Fibroblast of skin of abdomen (primary cell): ENCODE measurements at places on chromosomes 5 and 9.
A peak's percentile ranks its signal among the peaks of the same experiment; 100 is the strongest.

DNA sequence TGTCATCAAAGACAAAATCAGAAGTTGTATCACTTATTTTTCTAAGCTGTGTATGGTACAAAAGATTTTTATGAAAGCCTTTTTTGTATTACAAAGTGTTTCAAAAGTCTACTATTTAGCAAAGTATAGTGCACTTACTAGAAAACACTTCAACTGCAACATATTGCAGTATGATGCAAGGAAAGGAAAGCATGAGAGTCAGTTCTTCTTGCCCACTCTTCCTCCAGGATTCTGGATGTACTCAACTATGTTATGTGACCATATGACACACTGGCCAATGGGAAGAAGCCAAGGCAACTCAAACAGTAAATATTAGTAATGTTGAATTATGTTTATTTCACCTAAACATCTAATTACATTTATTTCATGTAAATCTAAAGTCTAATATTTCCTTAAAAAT, 49.5 kb upstream of the TYRP1 start:
- peak; percentile 48 for DNase-seq

GRCh38 chr5:135966165-135966564, 11.4 kb upstream of the LECT2 start:
- DNase-seq, result no peak

DNA sequence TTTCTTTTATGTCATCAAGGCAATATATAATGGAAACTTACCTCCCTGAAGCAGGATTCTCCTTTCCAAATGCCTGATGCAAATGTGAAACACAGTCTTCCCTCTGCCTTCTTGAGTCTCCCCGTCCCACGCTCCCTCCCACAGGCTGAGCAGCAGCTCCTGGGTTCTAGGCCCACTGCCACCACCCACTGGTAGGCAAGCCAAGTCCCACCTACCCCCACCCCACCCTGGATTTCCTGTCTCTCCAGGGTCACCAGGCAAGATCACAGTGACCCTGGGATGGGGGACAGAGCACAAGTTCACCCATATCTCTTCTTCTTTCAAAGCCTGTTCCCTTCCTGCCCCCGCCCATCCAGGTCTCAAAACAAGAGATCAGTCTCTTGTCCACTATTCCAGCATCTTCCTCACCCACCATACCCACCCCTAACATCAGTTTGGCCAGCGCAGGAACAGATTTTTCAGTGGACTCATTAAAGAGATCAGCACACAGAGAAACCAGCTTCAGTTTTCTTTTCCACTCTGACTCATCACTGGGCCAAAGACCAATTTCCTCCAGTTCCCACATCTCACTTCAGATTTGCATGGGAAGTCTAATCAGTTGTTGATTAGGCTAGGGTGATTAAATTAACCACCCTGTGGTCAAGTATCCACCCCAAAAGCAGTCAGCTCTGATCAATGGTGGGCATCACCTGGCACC, 151.5 kb downstream of the ACTL7B start:
- DNase-seq, result peak; percentile 24

GRCh38 chr9:106324591-106325280, 538.2 kb upstream of the ZNF462 start:
- peak; percentile 37 for DNase-seq

GRCh38 chr9:85268131-85268530, 473.6 kb downstream of the AGTPBP1 start:
- DNase-seq, result no peak

- no peak for DNase-seq
These were observed 208.1 kb downstream of the ARHGAP26 start for GRCh38 chr5:142978252-142978651.

DNA sequence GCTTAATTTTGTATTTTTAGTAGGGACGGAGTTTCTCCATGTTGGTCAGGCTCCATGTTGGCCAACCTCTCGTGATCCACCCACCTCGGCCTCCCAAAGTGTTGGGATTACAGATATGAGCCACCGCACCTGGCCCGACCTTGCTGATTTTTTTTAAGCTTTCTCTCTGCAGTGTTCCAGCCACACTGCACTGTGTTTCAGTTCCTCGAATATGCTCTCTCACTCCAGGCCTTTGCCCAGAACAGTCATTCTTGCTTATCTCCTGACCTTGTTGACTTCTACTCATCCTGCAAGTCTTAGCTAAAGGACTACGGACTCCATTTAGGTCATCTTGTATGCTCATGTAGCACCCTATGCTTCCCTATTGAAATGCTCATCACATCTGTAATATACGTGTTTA, 3.3 kb downstream of the SNAPC3 start:
- DNase-seq, result no peak

- no peak for DNase-seq
These were observed 21.9 kb downstream of the DUSP1 start for GRCh38 chr5:172749076-172749475.

- DNase-seq, result no peak
These were observed 993.9 kb upstream of the ACO1 start for GRCh38 chr9:31390403-31391025.

- DNase-seq, result peak; percentile 58
These were observed 51.2 kb upstream of the GGTA1 start for GRCh38 chr9:121550569-121551512.

DNA sequence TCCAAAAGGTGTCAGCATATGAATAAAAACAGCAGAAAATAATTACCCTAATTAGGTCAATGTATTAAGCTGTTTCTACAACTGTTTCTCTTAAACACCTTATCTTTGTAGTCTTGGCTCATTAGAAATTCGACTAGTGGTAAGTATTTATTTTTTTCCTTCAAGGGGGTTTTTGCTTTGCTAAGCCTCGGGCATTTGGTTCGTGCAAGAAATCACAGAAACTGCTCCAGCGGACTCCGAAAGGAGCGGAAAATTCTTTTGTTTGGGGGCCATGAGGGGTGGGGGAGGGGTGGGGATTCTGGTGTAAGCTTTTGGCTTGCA, 757 bp downstream of the ZBED3 start:
- DNase-seq, result no peak

DNA sequence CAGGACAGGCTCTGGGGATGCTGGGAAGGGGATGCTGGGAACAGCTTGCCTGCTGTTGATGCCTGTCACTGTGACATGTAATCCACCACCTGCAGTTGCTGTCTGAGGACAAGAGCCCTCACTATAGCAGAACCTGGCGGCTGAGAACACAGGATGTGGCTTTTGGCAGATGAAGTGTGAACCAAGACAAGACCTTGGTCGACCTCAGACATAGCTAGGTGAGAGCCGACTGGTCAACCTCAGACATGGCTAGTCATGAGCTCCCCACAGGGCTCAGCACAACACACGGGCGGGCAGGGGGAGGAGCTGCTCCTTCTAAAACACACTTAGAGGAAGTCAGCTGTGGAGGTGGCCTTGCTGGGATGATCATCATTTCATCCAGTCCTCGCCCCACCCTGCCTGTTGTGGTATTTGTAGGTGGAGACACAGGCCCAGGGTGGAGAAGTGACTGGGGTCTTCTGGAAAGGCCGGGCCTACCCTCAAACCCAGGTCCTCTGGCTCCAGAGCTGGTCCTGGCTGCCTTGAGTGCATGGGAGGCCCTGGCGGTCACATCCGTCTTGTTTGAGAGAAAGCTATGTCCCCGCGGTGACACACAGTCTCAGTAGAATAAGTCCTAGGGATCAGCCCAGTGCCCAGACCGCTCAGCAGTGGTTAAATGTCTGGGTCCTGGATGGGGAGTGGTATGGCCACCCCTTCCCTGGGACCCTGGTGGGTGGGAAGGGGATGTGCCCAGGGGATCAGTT, 6.1 kb downstream of the SUSD3 start:
- no peak for DNase-seq

- DNase-seq, result no peak
These were observed 184.4 kb upstream of the IER5L start for GRCh38 chr9:129362287-129363000.

DNA sequence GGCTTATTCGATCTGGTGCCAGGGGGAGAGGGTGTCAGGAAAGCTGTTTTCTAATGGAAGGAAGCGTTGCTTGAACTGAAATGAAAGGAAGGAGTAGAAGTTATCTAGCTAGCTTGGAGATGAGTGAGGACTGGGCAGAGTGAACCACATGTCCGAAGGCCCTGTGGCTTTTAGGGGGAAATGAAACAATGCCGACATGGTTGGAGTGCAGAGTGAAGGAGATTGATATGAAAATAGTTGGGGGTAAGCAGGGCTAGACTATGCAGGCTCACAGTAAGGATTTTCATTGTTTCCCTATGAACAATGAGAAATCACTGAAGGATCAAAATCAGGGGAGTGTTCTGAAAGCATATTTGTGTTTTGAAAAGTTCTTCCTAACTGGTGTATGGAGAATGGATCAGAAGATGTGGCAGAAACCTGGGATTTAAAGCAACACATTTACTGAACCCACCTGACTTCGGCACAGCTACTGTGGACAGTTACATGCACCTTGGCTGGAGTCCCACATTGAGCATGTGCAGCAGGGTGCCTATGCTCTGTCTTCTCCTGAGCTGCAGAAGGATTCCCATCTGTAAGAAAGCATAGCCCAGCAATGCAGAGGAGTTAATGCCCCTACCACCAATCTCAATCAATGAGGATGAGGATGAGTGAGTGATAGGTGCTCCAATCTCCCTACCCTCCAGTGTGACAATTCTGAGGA, 144.4 kb upstream of the TBCA start:
- no peak for DNase-seq

- DNase-seq, result no peak
These were observed 839 bp downstream of the KCNV2 start for GRCh38 chr9:2718001-2718697.

DNA sequence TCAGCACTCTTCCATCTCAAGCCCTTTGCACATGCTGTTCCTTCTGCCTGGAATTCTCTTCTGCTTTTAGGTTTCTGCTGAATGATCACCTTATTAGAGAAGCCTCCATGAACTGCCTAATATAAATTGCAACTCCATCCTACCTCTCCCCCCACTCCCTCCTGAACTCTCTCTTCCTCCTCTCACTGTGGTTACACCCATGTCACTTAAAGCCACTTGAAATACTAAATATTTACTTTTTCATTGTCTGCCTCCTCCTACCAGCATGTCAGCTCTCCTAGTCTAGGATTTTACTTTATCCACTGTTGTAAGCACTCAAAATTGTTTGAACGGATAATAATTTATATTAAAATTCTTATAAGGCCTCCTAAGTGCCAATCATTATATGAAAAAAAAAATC, 43.8 kb downstream of the ACTL7B start:
- DNase-seq, result no peak

DNA sequence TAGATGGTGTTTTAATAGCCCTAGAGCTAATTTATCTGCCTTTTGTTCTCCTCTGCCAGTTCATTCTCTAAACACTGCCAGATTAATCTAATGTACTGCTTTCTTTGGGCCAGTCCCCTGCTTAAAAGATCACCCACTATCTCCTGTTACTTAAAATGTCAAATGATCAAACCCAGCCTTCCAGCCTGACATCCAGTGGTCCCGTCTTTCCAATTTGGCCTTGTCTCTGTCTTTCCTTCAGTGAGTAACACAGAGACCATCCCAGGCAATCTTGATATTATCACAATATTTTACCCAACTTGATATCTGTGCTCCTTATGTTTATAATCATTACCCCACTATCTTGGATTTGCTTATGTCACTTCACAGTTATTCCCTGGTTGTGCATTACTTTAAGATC, 12.0 kb downstream of the PRR16 start:
- no peak for DNase-seq

- peak; percentile 63 for DNase-seq
These were observed 68.5 kb upstream of the RAI14 start for GRCh38 chr5:34587355-34588241.

DNA sequence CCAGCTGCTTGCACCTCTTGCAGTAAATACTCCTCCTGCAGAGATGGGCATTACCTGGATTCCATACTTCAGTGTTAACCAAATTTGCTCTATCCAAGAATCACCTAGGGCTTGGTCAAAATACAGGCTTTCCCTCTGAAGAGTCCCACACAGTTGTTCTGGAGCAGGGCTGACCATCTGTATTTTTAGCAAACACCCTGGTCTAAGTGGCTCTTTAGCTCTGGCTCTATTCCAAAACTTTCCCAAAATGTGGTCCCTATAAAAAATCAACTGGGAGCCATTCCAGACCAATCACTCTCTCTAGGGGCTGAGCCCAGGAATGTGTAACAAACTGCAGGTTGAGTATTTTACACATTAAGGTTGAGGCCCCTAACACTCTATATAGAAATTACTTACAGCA, 153.7 kb downstream of the SPOCK1 start:
- no peak for DNase-seq

- no peak for DNase-seq
These were observed 93.9 kb upstream of the STARD4 start for GRCh38 chr5:111606194-111606593.

DNA sequence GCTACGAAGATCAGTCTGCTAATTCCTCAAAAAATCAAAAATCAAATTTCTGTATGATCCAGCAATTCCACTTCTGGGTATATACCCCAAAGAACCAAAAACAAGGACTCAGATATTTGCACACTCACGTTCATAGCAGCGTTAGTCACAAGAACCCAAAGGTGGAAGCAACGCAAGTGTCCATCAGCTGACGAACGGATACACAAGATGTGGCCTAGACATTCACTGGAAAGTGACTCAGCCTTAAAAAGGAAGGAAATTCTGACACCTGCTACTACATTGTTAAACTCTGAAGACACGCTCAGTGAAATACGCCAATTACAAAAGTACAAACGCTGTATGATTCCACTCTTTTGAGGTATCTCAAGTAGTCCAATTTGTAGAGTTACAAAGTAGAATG, 93.3 kb downstream of the OTULIN start:
- no peak for DNase-seq

DNA sequence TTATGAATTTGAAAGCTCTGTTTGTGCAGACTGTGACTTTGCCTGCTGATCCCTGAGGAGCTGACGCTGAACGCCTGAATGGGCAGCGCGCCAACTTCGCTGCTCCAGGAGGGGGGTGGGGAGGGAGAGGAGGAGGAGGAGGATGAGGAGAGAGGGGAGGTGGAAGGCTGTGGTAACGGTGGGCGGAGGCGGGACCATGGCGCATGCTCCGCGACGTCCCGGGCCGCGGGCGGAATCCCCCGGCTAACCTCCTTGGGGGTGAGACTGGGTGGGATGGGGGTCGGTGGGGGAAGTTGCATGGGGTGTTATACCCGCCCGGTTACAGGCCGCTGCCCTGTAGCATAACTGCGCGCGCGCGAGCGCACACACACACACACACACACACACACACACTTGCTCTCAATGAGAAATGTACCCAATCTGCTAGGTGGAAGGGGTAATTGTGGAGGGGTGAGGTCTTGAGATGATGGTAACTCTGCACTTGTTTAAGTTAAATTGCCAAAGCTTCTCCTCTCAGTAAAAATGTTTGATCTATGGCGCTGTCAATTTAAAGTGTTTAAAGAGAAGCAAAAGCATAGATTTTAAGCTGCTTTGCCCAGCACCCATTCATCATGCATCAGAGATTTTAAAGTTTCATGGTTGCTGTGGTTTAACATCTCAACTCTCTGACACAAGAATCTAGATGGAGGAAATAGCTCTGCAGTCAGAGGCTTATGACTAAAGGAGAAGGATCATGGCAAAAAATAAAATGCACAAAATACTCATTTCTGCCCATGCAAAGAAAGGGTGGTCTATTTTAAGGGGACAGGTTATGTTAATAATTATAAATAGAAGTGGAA, 76.6 kb upstream of the TBCA start:
- DNase-seq, result peak; percentile 81

- no peak for DNase-seq
These were observed 284.5 kb downstream of the IRX2 start for GRCh38 chr5:2466966-2467365.

- DNase-seq, result no peak
These were observed 72.7 kb upstream of the NFIL3 start for GRCh38 chr9:91496351-91496750.

- DNase-seq, result peak; percentile 77
These were observed 72.5 kb upstream of the RASA1 start for GRCh38 chr5:87195104-87195591.
